Stimulated activated CD4-positive, alpha-beta T cell treated with anti-CD3 and anti-CD28 coated beads, Interleukin-1b, Interleukin-23, amount 100 ng/mL, for 4 hours (primary cell): ENCODE measurements at places on chromosomes 11 and 22.
A peak's percentile ranks its signal among the peaks of the same experiment; 100 is the strongest.

DNA sequence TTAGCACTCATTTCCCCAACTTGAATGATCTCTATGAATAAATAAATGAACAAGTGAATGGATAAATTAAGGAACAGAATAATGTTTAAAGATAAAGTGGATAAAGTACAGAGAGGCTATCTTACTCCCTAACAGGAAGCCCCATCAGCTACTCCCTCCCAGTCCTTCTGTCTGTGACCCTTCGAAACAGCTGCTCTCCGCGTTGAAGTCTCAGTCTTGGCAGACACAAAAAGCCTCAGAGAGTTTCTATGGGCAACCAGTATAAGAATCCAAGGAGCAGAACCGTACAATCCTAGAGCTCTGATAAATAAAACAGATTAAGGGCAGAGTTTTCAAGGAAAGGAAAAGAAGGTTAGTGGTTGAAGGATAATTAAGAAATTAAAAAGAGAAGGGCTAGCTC, 35.0 kb downstream of the GUCY1A2 start:
- no peak for DNase-seq

- no peak for DNase-seq
Observed at GRCh38 chr11:77502346-77502905, 28.5 kb upstream of the PAK1 start.

- no peak for DNase-seq
Observed at GRCh38 chr22:44941207-44941606, 68.6 kb downstream of the PHF21B start.

- no peak for DNase-seq
Observed at GRCh38 chr22:28837640-28838039, 37.3 kb upstream of the XBP1 start.

DNA sequence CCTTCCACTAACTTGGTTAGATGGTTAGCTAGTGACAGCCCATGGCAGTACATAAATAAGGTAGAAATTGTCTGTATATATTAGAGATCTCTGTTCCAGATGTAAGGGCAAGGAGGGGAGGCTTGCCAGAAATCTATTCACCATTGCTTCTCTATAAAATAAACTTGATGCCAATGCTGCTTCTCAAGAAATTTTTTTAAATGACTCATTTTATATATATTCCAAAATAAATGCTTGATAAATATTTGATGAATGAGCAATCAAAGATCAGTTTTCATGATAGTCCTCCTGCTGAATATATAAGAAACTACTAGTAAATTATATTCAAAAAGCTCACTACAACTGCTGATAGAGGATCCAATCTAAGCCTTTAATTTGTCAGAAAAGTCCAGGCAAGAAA, 710.6 kb upstream of the CCDC179 start:
- DNase-seq: no peak

DNA sequence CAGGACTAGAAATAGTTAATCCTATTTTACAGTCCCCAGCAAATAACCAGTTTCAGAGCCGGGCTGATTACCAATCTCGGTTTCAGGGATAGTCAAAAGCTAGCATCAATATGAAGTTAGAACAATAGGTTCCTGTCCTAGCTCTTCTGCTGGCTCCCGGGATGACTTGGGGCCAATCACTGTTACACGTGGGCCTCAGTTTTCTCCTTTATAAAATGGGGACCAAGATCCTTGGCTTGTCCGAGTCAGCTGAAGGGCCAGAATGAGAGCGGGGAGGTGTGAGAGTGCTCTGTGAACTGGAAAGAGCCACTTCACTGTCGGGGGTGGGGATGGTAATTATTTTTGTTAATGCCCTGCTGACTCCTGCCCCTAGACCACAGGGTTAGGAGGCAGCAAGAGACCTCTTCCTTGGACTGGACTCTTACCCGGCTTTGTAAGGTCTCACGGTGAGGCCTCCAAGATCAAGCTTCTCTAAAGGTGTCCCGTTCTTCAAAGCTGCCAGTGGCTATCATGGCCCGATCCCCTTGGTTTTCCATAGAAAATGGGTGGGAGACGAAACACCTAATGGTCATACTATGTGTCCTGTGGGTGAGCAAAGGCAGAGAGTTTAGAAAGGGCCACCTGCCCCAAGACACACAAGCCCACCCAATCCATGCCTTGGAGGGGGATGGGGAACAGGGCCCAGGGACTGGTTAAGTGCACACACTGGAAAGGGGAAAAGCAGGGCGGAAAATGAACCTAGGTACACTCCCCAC, 1.4 kb downstream of the UCP2 start:
- DNase-seq: no peak

- no peak for DNase-seq
Observed at GRCh38 chr22:26549902-26550497, 37.7 kb upstream of the TFIP11 start.

- no peak for DNase-seq
Observed at GRCh38 chr22:41478891-41479521, 10.1 kb downstream of the ACO2 start.

DNA sequence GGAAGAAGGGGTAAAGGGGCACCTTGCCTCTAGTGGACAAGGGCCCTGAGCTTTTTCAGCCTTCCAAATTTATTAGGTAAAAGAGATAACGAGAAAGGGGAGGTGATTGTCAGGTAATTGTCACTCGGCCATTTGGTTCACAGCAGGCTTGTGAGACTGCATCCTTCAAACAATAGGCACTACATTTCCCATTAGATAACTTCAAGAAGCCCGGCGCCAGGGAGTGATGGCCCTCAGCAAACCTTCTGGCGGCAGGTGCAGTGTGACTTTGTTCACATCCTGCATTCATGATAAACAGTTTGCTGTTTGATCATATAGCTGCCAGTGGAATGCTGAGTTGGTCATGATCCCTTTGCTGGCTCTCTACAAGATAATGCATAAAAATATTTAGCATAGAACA, 185.1 kb downstream of the CWF19L2 start:
- DNase-seq: no peak

GRCh38 chr11:9566561-9567063, 6.9 kb upstream of the WEE1 start:
- DNase-seq: no peak

- no peak for DNase-seq
Observed at GRCh38 chr11:64842851-64843685, 1.4 kb downstream of the CDC42BPG start.

DNA sequence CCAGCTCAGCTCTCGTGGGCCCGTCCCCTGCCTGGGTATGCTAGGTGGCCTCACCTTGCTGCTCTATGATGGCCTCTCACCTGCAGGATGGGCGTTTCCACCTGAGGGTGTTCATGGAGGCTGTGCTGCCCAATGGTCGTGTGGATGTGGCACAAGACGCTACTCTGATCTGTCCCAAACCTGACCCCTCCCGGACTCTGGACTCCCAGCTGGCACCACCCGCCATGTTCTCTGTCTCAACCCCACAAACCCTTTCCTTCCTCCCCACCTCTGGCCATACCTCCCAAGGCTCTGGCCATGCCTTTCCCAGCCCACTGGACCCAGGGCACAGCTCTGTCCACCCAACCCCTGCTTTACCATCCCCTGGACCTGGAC, 2.1 kb downstream of the ZP1 start:
- no peak for DNase-seq

DNA sequence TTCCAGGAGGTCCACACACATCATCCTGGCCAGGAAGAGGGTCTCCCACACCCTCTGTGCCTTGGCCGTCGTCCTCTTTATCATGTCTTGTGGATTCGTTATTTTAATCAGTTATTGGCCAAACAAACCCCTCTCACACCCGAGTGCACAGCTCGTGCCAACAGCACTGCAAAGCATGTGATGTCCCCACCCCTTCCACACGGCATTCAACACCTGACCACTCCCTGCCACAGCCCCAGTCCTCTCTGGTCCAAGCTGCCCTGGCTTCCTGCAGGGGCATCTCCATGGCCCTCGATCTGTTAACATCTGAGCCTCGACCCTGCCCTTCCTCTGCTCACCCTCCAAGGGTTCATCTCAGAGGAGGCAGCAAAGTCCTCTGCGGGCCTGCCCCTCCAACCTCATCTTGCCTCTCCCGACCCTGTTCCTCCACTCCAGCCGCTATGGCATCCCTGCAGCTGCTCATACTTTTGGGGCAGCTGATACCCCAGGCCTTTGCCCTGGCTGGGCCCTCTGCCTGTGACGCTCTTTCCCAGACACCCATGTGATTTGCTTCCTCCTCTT, 14.0 kb downstream of the MYEOV start:
- no peak for DNase-seq

DNA sequence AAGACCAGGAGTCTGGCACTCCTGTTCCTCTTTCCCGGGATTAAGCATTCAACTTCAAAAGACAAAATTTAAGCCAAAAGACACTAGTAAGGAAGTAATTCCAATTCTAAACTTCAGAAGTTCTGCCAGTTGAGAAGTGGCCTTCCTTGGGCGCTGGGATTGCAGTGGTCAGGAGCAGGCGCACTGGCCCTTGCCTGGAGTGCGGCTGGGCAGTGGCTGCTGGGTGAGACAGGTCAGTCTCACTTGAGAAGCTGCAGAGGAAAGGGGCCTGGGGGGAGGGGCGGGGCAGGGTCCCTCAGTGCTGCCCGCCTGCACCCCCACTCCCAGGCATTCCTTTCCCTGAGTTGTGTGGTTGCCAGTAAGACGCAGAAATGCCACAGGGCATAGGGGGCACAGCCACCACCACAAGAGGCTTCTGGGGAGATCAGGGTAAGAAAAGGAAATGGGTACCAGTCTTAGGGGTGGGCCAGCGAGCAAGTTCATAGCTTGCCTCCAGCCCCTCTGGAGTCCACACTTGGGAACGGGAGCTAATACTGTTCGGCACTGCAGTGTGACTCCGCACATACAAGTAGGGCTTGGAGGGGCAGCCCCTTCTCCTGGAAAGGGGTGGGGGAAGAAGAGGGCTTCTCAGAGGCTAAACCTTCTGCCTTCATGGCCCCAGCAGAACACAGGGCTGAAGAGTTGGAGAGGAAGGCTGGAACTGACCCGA, 5.5 kb downstream of the MRPL49 start:
- no peak for DNase-seq

- DNase-seq: peak; percentile 28
Observed at GRCh38 chr11:130068986-130069658, 572 bp upstream of the APLP2 start.

- peak; percentile 21 for DNase-seq
Observed at GRCh38 chr11:13772223-13773046, 104.0 kb downstream of the FAR1 start.

DNA sequence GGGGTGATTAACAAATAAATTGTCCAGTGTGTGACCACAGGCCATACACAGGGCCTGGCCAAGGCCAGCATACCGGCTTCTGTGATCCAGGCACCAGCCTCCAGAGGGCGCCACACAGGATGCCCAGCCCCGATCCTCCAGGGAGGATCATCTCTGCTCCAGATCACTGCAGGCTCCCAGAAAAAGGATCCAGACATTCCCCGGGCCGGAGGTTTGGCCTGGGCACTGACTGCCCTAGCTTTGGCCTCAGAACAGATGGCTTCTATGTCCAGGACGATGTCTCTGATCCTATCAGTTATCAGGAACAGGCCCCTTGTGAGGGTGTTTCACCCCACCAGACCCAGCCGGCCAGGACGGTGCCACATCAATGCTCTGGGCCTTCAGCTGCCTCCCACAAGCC, 74.5 kb upstream of the LMO1 start:
- peak; percentile 13 for DNase-seq
